ENCODE measurements at places on chromosomes 5 and 9.

DNA sequence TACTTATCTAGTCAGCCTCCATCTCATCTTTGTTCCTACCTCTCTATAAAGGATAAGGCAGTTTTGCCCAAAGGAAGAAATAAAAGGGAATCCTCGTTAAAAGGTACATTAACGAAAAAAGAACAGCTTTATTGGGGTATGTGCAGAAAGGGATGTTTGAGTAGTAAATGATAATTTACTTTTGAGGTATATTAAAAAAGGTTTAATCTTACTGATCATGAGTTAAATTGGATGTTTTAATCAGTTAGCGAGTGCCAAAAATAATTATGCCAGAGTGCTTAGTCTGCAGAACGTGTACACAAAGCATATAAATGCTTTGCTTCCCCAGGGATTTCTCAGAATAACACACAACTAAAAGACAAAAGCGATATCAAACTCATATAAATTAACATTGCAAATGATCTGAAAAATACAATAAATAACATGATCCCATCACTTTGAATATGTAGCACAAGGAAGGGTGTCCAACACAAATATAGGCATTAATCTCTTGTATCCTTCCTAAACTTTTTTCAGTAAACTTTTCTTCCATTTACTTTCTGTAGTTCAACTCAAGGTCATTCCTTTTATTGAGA lies 865.0 kb downstream of the NR2F1-AS1 start:
- no peak for DNase-seq

- DNase-seq: no peak
Measured at GRCh38 chr5:40571729-40572128, 108.0 kb upstream of the PTGER4 start.

DNA sequence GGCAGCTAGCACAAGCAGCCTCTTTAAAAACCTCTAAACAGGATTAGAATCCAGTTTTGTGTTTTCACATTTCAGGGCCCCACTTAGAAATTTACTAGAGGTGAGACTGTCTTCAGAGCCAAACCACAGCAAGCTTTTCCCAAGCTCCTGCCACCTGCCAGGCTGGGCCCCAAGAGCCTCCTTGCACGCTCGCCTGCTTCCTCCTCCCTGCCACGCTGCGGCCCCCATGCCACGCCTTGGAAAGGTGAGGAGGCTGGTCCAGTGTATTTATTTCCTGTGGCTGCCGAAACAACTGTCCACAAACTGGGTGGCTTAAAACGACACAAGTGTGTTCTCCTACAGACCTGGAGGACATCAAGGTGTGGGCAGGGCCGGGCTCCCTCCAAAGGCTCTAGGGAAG lies 43.4 kb downstream of the NKX2-5 start:
- DNase-seq: no peak

DNA sequence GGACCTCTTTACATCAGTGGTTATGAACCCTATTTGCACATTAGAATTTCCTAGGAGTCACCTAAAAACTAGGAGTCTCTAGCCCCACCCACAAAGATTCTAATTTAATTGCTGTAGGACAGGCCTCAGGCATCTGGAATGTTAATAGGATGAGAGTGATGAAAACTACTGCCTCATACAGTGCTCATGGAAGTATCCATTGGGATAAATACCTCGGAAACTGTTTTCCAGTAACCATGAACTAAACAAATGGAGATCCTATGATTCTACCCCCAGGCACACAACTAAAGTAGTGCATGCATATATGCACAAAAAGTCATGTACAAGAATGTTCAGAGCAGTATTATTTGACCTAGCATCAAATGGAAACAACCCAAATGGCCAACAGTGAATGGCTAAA lies 286.3 kb downstream of the DNAH5 start:
- no peak for DNase-seq

GRCh38 chr5:75891736-75892135 lies 174.5 kb upstream of the POC5 start:
- no peak for DNase-seq

GRCh38 chr5:169074839-169075238 lies 226.1 kb downstream of the SLIT3 start:
- no peak for DNase-seq

- DNase-seq: no peak
Measured at GRCh38 chr5:62461561-62461960, 49.0 kb downstream of the IPO11 start.

Data from stimulated activated CD4-positive, alpha-beta T cell treated with anti-CD3 and anti-CD28 coated beads, Interleukin-12 subunit alpha, Interleukin-12 subunit beta, amount 100 ng/mL, for 48 hours (primary cell).